ENCODE measurements at places on chromosomes 2 and 18.
A peak's percentile ranks its signal among the peaks of the same experiment; 100 is the strongest.

GRCh38 chr2:140061240-140061639, 1281.0 kb upstream of the NXPH2 start:
- DNase-seq: no peak

DNA sequence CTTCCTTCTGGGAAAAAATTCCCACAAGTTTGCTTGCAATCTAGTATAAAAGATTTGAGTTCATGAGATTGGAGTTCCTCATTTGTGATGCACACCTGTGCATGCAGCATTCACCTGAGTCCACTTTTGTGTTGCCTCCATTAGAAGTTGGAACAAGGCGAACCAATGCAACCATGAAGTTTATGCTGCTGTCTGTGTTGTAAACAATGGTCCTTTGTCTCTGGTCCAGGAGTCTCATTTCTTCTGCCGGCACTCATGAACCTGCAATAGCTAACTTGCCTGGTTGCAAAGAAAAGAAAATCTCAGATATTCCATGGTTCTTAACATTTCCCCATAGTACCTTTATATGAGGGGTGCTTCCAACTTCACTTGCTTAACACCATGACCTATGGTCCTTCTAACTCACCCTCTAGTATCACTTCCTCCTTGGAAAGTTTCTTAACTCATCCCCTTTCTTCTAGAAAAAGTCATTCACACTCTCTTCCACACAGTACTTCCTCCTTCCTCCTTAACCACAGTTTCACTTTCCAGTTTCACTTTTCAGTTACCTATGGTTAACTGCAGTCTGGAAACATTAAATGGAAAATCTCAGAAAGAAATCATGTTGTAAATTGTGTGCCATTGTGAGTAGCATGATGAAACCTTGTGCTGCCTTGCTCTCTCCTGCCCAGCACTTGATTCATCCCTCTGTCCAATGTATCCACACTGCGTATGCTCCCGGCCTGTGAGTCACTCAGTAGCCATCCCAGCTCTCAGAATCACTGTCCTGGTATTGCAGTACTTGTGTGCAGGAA, 128.8 kb upstream of the TRIB2 start:
- peak; percentile 94 for DNase-seq

- no peak for DNase-seq
Measured at GRCh38 chr2:225379856-225380255, 19.7 kb upstream of the NYAP2 start.

DNA sequence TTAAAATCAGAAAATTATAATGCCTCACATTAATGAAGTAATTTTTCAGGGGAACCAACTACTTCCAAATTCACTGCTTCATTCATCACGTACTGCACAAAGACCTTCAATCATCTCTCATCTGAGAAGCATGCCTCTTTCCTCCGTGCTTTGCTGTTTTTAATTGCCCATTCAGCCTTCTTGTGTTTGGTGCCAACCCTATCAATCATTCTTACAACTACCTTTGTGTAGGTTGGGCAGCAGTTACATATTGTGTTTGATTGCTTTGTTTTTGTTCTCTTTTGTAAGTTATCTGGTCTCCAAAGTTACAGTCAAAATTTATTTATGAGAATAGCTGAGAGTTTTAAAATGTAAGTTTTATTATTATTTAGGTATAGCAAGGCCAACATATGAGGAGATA, 549.0 kb upstream of the SLC8A1 start:
- no peak for DNase-seq

DNA sequence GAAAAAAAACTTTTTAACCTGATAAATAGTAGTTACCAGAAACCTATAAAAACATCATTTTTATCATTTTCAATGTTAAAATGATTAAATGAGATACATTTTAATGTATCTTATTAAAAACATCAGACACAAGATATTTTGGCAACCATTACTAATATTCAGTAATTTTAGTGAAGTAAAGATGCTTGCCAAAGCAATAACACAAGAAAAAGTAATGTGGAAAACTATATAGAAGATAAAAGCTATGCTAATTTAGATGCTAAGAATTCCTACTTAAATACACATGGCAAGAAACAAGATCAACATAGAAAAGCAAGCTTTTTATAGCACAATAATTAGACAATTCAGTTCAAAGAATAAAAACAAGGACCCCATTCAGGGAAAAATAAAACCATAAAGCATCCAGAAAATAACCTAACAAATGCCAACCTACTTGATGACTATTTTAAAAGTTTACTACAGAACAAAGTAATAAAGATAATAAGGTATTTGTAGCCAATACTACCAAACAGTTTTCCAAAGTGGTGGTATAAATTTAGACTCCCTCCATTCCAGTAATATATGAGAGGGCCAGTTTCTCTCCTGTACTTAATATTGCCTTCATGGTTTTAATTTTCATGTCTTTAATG, 489.5 kb downstream of the CDH2 start:
- DNase-seq: no peak

GRCh38 chr2:181596556-181596955, 60.3 kb downstream of the CERKL start:
- peak; percentile 1 for DNase-seq

- DNase-seq: no peak
Measured at GRCh38 chr2:218746470-218746795, 35.5 kb upstream of the CYP27A1 start.

- DNase-seq: no peak
Measured at GRCh38 chr2:194103941-194104659, 1552.9 kb upstream of the SLC39A10 start.

GRCh38 chr2:171522052-171522787, at the start of gene CYBRD1:
CYBRD1 (plus strand) TSS chr2:171522474; CDS start chr2:171522546, 72 bp downstream.
- DNase-seq: peak; percentile 63

GRCh38 chr18:74611765-74612164, 14.1 kb downstream of the ZNF407 start:
- no peak for DNase-seq

GRCh38 chr2:26767129-26767528, 3.0 kb downstream of the SLC35F6 start:
- DNase-seq: no peak

GRCh38 chr2:98664323-98664722, 55.9 kb downstream of the UNC50 start:
- peak; percentile 16 for DNase-seq

DNA sequence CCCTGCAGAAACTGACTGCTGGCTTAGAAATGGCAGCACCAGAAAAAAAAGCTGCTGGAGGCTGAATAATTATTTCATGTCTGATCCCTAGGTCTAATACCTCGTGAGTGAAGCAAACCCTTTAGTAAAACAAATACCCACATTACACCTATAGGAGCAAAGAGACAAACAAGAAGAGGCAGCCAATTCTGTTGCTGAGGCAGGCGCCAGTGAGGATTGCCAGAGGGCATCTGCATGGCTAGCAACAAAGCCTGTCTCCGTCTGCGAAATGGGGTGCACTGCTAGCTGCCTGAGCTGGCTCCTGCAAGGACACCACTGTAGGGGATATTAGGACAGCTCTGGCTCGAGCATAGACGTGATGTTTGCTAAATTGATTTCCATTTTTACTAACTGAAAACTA, 509.7 kb downstream of the TDRD15 start:
- DNase-seq: no peak

DNA sequence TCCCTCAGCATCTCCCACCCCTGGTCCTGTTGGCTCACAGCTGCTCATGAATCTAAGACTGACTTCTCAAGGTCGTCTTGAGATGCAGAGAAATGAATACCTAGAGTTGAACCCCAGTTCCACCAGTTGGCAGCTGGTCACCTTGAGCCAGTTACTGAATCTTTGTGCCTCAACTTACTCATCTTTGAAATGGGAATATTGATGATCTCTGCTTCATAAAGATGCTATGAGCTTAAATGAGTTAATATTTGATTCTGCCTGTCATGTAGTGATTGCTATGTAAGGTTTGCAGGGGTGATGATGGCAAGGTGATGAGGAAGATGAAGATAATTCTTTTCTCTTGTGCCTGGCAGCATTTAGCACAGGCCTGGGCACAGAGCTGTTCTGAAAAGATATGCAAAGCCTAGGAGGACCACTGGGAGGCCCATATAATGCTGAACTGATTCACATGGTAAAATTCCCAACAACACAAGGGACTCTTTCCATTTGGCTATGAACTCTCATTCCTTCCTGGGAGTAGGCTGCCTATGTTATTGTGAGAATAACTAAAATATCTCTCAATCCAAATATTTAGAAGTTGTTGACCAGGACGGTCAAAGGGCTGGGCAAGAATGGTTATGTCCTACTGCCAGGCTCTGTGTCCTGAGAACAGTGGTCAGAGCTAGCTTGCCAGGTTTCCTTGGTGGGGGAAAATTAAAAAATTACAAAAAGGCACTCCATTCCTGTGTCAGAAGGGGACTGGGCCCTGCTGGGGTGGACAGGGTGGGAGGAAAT, 70.9 kb downstream of the APOB start:
- DNase-seq: no peak

- DNase-seq: peak; percentile 37
Measured at GRCh38 chr18:54871231-54871630, 43.0 kb downstream of the RAB27B start.

- peak; percentile 15 for DNase-seq
Measured at GRCh38 chr2:207045531-207045930, 106.2 kb downstream of the CPO start.

DNA sequence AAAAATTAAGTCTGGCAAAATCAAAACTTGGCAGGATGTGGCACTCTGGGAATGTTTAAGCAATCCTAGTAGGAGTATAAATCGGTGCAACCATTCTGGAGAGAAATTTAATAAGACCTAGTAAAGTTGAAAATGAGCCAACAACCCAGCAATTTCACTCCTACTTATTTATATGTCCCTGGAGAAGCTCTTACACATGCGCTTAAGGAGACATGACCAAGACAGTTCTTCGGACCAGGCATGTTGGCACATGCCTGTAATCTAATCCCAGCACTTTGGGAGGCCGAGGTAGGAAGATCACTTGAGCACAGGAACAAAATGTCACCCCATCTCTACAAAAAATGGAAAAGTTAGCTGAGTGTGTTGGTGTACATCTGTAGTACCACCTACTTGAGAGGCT, 374.6 kb upstream of the LYPD1 start:
- DNase-seq: no peak

DNA sequence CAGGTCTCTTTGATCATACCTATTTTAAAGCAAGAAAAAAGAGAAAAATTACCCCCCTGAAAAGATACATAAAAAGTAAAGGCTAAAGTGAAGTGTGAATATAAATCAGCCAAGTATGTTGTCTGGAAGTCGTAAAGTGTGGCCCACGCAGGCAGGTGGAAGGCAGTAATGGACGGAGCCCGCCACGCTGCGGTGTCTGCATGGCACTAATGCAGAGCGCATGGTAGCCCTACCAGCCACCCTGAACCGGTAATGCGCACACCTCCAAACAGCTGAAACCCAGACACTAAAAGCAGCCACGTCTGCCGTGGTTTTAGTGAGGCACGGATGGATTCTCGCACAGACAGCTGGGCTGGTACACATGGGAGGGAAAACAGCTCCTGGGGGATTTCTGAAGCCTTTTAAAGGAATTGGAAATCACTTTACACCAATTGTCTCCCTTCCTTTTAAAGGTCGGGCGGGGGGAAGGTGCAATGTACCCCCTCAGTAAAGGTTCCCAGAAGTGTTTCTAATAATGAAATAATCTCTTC, 615.2 kb downstream of the CNTNAP5 start:
- no peak for DNase-seq

DNA sequence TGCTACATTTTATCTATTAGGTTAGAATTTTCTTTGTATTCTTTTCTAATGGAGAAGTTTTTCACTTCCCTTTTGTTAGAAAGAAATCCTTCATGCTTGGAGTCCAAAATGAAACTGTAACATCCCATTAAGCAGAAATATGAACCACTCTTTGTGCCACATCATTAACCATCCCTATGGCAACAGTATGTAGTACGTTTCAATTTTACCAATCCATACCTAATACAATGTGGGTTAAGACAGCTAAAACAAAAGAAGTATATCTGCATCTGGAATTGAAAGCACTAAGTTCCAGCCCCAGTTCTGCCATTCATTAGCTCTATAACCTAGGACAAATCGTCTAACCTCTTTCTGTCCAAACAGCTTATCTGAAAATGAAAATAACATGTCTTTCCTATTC, 409.2 kb upstream of the SPHKAP start:
- no peak for DNase-seq

DNA sequence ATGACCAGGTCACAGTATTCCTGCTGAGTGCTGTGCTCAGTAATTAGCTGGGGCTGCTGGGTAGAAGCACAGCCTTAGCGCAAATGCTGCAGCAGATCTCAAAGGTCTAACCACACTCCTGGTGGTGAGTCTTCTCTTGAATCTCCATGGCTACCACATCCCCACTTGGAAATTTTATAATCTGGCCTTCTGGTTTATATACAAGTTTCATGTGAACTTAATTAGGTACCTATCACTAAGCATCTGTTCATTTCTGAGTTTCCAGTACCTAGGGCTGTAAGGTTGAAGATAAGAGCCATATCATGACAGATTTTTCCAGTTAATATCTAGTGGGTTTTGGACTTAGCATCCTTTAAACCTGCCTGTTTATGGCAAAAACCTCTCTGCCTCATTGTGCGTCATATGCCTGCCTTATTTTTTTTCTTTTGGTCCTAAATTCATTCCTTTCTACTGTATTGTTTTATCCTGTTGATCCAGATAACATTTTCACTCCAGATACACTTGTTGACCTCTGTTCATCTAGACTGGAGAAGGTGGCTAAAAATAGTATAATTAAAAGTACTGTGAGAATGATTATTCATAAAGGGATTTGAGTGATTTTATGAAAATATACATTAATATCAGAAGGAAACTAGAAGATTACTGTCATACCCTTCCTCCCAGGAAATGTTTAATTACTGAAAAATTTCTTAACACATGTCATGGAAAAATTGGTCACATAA, 168.4 kb upstream of the THUMPD2 start:
- DNase-seq: no peak

GRCh38 chr2:109382951-109383350, 230.8 kb downstream of the SEPTIN10 start:
- DNase-seq: peak; percentile 41

GRCh38 chr2:85732467-85733120, 21.2 kb upstream of the ATOH8 start:
- DNase-seq: no peak

GRCh38 chr18:45019469-45019868, 338.8 kb downstream of the SETBP1 start:
- DNase-seq: no peak

DNA sequence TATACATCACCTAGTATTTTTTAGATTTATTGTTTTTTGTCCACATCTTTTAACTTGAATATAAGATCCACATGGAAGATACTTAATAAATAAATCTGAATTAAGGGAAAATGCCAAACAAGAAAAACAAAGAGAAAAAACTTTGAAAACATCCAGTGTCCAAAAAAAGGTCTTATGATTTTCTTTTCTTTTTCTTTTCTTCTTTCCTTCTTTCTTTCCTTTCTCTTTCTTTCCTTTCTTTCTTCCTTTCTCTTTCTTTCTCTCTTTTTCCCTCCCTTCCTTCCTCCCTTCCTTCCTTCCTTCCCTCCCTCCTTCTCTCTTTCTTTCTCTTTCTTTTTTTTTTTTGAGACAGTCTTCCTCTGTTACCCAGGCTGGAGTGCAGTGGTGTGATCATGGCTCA, 29.6 kb upstream of the WIPF1 start:
- DNase-seq: no peak

Measured in amniotic epithelial cell (primary cell).